Activated CD4-positive, alpha-beta T cell treated with anti-CD3 and anti-CD28 coated beads, Interleukin-2, amount 50 U/mL, for 1 hour (primary cell): ENCODE measurements at places on chromosomes 1 and 21.

DNA sequence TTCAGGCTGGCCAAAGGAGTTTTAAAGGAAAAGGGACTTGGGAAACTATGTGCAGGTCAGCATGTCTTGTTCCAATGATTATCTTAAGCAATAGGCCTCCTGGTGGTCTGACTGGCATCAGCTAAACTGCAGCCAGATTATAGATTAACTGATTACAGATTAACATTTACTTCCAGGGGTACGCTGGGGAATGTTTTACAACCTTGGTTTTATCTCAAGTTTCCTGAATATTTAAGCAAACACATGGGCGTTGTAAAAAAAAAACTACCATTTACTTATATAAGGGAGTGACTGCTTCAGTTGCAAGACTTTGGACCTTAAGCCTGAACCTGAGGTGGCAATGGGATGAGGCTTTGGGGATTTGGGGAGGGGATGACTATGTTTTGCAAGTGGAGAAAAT lies 600.6 kb upstream of the B3GALT2 start:
- no peak for DNase-seq

GRCh38 chr21:25997788-25998611 lies 172.6 kb downstream of the APP start:
- DNase-seq = no peak

GRCh38 chr1:219367496-219367895 lies 193.8 kb downstream of the LYPLAL1 start:
- no peak for DNase-seq

DNA sequence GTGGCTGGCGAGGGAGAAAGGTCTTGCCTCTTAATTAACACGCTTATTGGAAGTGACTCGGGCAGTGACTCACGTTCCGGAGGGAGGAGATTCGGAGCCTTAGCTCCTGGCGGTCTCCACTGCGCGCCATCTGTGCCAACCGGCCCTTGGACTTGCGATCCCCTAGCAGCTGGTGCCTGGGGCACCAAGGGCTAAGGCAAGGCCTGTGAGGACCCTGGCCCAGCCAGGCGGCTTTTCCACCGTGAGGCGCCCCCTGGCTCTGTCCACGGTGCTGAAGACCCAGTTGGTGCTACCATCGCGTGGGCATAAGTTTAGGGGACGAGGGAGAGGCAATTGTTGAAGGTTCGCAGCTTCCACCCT lies 1.3 kb upstream of the SYT6 start:
- DNase-seq = no peak

- DNase-seq = no peak
Observed at GRCh38 chr1:232766241-232766890, 38.9 kb upstream of the MAP10 start.

GRCh38 chr1:39102537-39103327 lies 76.6 kb downstream of the NDUFS5 start:
- no peak for DNase-seq
